ENCODE measurements at places on chromosomes 12 and 14.

DNA sequence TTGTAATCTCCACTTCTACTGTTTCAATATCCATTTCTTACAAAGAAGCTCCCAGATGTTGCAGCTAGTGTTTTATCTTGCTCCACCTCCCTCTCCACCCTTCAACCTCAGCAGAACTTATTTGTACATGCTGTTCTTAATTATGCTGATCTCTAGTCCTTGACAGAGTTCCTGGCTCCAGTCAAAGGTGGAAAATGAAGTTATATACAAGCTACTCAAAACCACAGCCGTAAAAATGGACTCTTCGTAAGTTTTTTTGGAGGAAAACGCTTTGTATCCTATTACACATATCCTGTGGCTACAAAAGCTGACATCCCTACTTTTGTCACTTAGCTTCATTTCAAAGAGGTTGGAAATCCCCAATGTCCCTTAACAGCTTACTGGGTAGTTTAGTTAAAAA lies 1.3 kb downstream of the CLEC1A start:
- DNase-seq = no peak

GRCh38 chr12:62332598-62332997 lies 72.4 kb downstream of the USP15 start:
- no peak for DNase-seq

- no peak for DNase-seq
These were observed 9.7 kb downstream of the POLE start for GRCh38 chr12:132677492-132677891.

DNA sequence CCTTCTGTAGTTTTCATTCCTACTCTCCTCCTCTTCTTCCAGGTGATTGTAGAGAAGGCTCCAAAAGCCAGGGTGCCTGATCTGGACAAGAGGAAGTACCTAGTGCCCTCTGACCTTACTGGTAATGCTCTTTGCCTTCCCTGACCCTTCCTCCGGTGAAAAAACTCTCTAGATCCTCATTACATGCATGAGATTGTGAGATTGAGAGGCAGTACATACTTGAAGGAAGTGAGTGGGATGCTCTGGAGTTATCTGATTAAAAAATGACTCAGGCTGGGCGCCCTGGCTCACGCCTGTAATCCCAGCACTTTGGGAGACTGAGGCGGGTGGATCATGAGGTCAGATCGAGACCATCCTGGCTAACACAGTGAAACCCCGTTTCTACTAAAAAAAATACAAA lies 5.3 kb downstream of the GABARAPL1 start:
- no peak for DNase-seq

- DNase-seq = no peak
These were observed 123.5 kb upstream of the KITLG start for GRCh38 chr12:88703790-88704189.

- no peak for DNase-seq
These were observed 65.6 kb downstream of the NTF3 start for GRCh38 chr12:5497329-5498053.

DNA sequence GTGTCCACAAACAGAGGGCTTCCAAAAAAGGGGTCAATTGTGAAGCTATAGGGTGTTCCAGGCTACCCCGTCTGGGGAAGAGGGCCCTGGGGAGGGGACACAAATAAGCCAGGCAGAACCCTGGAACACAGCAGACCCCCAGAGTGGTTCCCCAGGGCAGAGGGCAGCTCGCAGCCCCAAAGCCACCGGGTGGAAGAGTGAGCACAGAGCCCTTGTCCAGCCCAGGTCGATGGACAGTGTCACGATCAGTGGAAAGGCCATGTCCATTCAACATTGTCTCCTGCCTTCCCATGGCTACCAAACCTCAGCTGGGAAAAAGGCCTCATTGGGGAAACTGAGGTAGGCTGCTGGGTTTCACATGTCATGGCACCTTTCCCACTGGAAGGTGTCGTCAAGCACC lies 131.4 kb downstream of the DICER1 start:
- no peak for DNase-seq

Measured in activated CD4-positive, alpha-beta T cell treated with anti-CD3 and anti-CD28 coated beads for 4 hours (primary cell).